NCI-H1048 (cell line): ENCODE measurements at places on chromosomes 16 and 17.

DNA sequence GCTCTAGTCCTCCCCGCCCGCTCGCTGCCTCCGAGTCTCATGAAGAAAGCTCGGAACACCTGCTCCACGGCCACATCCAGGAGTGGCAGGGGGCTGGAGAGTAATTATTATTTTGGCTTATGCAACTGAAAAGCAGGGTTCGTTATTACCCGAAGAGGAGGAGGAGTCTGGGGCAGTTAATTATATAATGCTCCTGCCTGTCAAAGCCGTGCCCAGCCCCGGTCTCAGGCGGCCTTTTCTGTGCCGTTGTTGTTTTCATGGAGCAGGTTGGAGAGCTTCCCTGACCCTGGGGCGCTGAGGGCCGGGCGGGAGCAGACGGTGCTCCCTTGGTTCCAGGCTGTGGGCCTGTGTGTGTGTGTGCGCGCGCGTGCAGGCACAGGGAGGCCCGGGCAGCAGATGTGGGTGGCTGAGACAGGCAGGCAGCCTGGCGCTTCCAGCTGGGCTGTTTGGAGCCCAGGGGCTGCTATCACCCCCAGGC, 2.4 kb downstream of the JPH3 start:
- no peak for DNase-seq

GRCh38 chr16:72500545-72500944, 328.6 kb upstream of the PMFBP1 start:
- no peak for DNase-seq

DNA sequence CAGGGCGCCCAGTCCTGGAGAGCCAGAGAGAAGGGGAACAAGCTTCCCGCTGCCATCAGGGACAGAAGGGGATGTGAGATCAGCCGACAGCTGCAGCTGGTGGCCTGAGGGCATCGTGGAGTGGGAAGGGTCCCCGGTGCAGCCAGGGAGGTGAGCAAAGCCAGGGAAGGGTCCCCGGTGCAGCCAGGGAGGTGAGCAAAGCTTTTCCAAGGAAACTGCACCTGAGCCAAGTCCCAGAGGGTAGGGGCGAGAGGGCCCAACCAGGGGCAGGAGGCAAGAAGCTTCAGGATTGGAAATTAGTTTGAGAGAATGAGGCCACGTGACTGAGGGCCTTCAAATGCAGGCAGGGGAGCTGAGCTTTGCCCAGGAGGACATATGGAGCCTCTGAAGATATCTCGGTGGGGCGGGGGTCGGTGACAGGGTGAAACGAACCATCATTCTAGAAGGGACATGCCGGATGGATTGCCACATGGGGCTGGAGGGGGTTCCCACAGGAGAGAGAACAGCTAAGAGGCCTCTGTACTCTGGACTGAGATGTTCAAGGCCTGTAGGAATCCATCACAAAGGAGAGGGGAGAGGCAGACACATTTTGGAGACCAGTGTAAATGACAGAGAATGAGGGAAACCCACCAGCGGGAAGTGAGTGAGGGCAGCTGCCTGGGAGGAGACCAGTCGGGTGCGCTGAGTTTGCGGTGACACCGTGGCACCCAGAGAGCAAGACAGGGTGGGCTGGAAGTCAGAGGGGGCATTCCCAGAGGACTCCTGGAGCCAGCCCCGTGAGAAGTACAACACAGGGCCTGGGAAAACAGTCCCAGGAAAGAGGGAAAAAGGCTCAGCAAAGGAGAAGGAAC, 31.4 kb upstream of the RPH3AL start:
- no peak for DNase-seq

DNA sequence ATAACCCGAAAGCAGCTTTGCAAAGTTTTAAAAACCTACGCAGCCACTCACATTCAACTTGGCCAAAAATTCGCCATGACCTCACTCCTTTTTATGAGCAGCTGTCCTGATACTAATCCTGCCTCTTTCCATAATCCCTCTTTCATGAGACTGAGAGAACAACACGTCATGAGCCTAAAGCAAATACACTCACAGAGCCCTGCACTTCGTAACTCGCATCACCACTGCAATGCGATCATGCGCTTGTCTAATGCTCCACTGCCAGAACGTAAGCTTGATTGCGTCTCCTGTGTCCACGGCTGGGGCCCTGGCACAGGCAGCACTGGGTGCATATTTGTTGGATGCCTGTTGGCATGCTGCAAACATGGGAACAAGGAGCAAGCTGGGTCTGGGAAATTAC, 36.2 kb downstream of the CDRT4 start:
- no peak for DNase-seq

- DNase-seq: no peak
Observed at GRCh38 chr17:28147017-28147416, 104.5 kb downstream of the NLK start.

DNA sequence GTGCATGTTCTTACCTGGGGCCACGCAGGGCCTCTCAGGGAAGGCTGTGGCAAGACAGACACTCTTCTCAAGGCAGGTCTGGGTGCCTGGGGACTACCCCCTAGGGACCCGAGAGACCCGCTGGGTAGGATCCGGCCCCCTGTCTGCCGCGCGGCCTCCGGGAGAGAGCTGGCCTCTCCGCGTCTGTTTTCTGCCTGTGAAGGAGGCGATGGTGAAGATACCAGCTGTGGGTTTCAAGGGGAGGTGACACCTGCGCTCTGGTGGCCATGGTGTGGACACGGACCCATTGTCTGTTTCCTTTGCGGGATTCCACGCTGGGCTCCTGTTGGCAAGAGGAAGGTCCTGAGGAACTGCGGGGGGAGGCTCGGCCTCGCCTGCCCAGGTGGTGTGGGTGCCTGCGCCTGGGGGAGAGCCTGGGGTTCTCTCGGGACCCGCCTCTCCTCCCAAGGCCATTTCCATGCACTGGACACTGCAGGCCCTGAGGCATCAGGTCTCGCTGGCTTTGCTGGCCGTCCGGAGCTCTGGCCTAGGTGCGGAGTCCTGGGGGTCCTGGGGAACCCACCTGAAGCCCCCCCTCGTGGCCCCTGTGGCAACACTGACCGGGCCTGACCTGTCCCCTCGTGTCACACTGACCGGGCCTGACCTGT, 12.2 kb upstream of the METRNL start:
- no peak for DNase-seq

DNA sequence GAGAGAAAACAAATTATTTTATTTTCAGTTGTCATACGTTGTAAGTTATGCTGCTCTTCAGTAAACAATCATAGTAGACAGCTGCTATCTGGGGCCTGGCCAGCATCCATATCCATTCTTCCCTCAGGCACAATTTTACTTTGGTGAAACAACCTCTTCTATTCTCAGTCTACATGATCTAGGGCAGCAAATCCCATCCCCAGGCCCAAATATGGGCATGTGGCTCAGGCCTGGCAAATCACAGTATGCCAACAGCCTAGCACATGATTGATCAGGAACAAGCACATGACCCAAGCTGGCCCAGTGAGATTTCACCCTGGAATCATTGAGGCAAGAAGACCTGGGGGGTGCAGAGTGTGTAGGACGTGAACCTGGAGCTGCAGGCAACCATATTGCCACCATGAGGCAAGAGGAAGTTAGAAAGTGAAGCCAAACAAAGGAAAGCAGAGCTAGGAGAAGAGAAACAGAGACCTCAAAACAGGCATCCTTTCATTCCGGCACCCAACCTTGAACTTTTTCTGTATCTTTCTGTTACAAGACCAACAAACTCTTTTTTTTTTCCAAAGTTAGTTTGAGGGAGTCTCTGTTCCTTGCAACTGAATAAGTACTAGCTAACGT, 10.3 kb upstream of the ABCC12 start:
- no peak for DNase-seq

DNA sequence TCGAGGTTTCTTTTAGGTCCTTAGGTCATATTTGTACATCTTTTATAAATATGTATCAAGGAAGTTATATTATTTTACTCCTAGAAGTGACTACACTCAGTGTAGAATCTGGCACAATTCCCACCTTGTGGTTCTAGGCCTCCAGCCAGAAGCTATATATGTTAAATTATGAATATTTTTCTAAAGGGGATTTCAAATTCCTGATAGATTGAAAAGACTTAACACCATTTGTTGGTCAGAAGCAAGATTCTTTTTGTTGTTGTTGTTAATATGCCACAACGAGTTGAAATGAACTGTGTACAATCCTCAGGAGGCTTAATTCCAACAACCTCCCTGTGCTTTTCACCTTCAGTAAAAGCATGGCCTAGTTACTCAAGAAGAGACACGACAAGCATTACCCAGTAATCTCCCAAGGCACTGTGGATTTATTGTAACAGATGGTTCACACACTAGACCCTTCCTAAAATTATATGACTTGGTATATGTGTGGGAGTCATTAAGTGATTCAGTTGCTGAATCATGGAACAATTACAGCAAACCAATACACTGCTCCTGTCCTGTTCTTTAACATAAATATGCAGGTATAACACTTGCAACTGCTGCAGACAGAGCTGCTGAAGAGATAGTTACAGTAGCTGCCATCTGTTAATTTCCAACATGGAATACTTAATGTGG, 964.4 kb upstream of the GOT2 start:
- no peak for DNase-seq

DNA sequence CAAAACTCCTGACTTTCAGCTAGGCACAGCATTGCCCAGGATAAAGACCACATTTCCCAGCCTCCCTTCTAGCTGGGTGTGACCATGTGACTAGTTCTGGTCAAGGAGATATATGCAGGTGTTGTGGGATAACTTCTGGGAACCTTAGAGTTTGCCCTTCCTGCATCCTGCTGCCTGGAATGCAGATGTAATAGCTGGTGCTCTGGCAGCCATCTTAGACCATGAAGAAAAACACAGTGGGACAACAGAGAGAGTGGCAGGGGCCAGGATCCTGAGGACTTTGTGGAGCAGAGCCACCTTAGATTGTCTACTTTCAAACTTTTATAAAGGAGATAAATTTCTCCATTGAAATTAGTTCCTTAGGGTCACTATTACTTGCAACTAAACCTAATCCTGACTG, 101.3 kb downstream of the GSG1L start:
- DNase-seq: no peak

GRCh38 chr16:54203384-54203783, 83.2 kb downstream of the IRX3 start:
- DNase-seq: no peak

DNA sequence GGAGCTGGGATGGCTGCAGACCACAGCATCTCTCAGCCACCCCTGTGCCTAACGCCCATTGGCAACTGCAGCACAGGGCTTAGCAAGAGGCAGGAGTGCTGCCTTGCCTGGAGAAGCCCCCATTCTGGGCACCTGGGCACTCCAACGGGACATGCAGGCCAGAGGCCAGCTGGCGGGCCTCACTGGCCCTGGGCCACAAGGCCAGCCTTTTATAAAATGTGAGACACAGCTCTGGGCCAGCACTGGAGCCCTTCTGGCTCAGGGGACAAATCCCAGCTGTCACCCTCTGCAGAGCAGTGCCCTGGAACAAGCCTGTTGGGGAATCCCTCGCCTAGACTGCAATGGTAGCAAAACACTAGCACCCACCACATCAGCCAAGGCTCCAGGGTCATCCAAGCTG, 171.8 kb downstream of the WSCD1 start:
- no peak for DNase-seq

- DNase-seq: no peak
Observed at GRCh38 chr16:84607694-84608093, 10.2 kb downstream of the COTL1 start.

- no peak for DNase-seq
Observed at GRCh38 chr16:56281249-56281805, 90.0 kb downstream of the GNAO1 start.

GRCh38 chr16:67672306-67672705, 5.7 kb downstream of the C16orf86 start:
- no peak for DNase-seq

- no peak for DNase-seq
Observed at GRCh38 chr16:7983676-7984075, 606.6 kb downstream of the TMEM114 start.

DNA sequence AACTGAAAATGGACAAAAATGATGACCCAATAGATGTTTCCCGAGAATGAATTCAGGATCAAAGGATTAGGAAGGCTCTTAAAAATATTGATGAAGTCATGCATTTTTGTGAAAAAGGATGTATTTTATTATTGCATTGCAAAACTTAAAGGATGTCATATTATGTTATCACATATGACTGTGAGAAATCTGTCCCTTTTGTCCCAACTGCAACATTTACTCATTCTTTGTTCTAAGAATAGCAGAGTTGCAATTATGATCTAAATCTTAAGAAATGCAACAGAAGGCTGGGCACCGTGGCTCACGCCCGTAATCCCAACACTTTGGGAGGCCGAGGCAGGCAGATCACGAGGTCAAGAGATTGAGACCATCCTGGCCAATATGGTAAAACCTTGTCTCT, 13.1 kb upstream of the MYH13 start:
- no peak for DNase-seq

DNA sequence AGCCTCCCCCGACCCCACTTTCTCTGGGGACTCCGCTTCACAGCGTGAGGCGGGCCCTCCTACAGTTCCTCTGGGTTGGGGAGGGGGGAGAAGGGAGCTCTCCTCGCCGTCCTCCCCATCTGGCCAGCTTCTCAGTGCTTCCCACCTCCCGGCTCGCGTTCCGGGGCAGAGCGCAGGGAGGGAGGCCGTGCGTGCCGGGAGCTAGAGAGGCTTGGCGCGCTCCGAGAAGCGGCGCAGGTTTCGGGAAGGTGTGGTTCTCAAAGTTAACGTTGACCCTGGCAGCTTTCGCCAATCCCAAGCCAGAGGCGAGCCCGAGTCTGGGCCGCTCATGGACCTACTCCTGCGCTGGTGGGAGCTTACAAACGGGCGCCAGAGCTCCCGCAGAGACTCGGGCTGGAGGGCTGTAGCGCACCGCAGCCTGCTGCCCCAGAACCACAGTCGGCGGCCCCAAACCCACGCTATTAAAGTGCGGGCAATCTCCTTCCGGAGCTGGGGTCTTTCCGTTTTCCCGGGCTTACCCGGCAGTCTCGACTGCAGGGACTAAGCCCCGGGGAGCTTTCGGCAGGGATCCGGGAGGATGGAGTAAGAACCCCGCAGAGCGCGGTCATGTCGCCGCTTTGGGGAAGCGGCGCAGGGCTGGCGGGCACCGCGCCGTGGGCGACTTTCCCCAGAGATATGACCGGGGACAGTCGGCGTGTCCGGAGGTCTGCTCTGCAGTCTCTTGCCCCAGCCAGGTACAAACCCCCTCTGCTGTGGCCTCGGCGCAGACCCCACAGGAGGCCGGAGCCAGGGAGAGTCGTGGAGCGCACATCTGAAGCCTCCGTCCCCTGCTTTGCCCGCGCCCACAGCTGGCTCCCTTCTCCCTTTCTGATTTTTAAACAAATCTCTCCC, 787 bp downstream of the CDH11 start:
- no peak for DNase-seq

DNA sequence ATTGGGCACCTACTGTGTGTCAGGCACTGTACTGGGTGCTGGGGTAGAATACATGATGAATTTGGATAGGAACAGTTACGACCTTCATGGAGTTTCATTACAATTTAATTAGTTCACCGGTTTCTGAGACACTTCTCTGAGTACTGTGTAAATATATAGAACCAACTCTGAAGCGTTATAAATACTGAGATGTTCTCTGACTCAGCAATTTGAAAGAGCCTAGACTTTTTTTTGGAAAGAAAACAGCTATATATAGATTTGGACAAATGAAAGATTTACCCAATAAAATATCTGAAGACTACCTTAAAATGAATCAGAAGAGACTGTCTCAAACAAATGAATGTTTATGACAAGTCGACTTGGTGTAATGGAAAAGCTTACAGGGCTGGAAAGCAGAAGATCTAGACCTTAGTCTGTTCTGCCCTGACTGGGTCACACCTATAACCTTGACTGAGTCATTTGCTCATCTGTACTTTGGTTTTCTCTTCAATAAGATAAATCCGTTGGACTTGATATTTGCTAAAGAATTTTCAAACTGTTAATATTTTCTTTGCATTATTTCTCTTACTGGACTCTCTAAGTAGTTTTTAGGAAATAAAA, 4.6 kb upstream of the GAN start:
- DNase-seq: no peak
